ENCODE measurements at places on chromosomes 6 and 20. TPM values are rescaled to one million over a fixed set of nuclear protein-coding genes. Genes with fewer than 3 reads are reported as not detected.

The HLA-C gene
- 321 TPM for total RNA-seq

The RIPPLY2 gene
- total RNA-seq: not detected

The C6orf58 gene
- not detected for total RNA-seq

The SRMS gene
- total RNA-seq: not detected

The TTBK1 gene
- total RNA-seq: not detected
